Stimulated activated naive CD4-positive, alpha-beta T cell (primary cell): ENCODE measurements at places on chromosomes 7 and 10.

GRCh38 chr10:53957401-53957800 is 843.6 kb downstream of the PCDH15 start:
- no peak for DNase-seq

- DNase-seq = no peak
These were observed 359.0 kb downstream of the ADRA2A start for GRCh38 chr10:111435871-111436270.

DNA sequence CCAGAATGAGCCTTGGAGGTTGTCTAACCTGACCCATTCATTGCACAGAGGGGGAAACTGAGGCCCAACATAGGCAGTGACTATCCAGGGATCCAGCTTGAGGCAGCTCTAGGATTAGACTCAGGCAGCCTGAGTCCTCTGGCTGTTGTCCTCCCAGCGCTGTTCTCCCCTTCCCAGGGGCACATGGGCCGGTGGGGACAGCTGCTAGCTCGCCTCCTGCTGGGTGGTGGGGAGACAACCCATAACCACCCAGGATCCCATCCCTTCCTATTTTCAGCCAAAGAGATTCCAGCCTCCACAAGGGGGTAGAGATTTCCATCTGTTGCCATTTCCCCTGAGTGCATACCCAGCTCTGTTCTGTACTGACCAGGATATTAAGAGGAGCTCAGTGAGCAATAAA is 145.1 kb upstream of the GPR26 start:
- no peak for DNase-seq

- no peak for DNase-seq
These were observed 8.9 kb downstream of the GRID1 start for GRCh38 chr10:86357676-86358075.

DNA sequence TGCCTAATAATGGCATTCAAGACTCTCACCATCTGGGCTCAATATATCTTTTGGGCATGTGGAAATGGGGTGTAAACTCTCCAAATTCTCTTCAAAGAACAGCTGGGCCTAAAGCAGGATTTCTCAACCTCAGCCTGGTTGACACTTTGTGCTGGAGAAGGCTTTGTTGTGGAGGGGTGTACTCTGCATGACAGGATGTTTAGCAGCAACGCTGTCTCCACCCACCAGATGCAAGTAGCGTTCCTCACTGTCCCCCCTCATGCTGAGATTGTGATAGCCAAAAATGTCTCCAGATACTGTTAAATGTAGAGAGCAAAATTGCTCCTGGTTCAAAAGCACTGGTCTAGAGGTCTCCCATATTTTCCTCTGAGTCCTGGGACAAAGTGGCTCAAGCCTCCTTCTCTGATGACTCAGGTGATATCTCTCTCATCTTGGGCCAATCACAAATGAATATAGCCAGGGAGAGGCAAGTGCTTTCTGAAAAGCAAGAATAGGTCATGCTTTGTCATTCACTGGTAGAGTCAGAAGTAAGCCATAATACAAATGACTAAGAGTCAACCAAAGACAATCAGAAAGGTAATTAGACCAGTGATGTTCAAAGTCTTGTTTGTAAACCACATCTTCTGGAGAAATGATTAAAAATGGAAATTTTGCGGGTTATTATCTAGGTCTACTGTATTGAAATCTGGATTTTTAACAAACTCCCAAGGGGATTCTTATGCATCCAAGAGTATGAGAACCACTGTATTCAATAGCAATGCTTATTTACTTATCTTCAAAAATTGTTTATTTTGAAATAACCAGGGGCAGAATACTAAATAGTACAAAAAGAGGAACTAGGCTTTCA is 330.8 kb downstream of the PTEN start:
- DNase-seq = peak; percentile 79

GRCh38 chr7:50695026-50695425 is 87.7 kb downstream of the GRB10 start:
- DNase-seq = no peak

DNA sequence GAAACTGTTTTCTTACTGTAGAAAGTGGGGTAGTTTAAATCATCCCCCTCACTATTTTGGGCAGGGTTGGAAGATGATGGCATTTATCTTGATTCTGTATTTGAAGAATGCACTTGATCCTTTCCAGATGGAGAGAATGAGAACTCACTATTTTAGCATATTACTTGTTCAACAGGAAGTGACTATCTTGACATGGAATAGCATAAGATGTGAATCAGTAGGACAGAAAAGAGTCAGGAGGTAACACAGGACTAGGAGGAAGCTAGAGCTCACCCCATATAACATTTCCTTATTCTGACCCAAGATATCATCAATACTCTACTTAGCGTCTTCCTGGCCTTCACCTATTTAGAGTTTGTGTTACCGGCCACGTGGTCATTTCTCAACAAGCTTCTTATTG is 400.2 kb downstream of the PHTF2 start:
- DNase-seq = no peak

DNA sequence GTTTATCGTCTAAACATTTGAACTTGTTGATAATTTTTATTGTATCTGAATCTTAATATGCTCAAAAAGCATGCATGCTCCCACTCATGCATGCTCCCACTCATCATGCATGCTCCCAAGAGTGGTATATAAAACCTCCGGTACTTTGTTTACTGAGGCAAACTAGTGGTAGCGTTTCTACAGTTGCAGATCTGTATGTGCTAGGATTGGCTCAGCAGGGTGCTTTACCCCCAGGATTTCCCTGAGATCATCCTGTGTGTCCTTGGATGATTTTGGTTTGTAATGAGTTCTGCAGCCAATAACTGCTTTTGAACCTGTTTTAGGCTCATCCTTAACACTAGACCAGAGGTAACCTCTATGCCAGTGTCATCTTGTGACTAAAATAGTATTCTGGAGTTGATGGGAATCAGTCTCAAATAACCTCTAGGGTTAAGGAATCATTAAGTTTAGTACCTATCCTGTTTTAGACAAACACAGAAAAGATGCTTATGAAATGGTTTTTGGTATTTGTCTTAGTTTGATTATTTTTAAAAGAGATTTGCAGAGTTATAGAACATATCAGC is 40.4 kb downstream of the PHTF2 start:
- no peak for DNase-seq

DNA sequence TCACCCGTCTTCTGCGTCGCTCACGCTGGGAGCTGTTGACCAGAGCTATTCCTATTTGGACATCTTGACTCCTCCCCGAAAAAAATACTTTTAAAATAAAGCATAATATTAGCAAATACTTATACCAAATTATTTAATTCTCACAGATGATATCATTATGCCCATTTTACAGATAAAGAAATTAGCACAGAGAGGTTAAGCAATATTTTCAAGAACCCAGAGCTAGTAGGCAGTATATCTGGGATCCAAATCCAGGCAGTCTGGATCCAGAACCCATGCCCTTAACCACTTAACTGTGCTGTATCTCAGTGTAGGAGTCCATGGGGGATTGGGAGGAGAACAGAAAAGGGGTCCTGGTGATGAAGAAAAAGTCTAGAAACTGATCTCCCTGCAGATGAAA is 6.1 kb downstream of the IQUB start:
- DNase-seq = no peak

DNA sequence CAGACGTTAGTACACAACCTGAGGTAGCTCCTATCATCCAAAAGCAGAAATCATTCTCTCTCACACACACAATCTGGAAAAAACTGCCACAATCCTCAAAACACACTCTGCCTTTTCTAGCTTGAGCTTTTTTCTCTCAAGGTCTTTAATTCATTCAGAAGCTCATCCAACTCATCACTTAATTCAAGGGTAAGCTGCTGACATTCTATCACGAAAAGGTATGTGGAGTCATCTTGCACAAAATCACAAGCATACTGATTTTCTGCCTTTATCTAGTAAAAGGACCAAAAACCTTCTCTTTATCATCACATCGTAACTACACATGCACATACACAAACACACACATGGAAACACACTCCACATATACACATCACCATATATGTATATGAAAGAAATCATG is 32.0 kb downstream of the DOCK4 start:
- no peak for DNase-seq
